ENCODE measurements at places on chromosomes 12 and 14.
A peak's percentile ranks its signal among the peaks of the same experiment; 100 is the strongest.

- DNase-seq, result no peak
These were observed 425.2 kb downstream of the RPS29 start for GRCh38 chr14:49160983-49161382.

- no peak for DNase-seq
These were observed 14.6 kb upstream of the CABP1 start for GRCh38 chr12:120625557-120626419.

DNA sequence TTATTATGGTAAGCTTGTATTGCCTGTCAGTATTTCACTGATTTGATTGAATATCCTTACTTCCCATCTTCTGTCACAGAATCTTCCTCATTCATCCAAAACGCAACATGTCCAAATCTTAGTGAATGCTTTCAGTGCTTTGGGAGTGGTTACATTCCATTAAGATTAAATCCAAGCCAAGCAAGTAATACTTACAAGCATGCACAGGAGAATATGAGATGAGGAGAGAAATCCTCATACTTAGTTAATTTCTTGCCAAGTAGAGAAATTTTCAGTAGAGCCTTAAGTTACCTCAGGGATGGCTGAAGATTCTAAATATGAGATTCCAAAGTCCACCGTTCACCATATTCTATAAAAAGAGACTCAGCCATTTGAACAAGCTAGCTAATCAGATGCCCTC is 316.0 kb downstream of the RAD51B start:
- DNase-seq, result no peak

GRCh38 chr12:68297929-68298328 is 34.2 kb downstream of the MDM1 start:
- no peak for DNase-seq

GRCh38 chr14:94157197-94157596 is 16.9 kb upstream of the PPP4R4 start:
- no peak for DNase-seq

GRCh38 chr12:19003141-19003540 is 126.4 kb upstream of the PLEKHA5 start:
- no peak for DNase-seq

GRCh38 chr14:101707068-101707842 is 54.3 kb upstream of the PPP2R5C start:
- DNase-seq, result peak; percentile 42

DNA sequence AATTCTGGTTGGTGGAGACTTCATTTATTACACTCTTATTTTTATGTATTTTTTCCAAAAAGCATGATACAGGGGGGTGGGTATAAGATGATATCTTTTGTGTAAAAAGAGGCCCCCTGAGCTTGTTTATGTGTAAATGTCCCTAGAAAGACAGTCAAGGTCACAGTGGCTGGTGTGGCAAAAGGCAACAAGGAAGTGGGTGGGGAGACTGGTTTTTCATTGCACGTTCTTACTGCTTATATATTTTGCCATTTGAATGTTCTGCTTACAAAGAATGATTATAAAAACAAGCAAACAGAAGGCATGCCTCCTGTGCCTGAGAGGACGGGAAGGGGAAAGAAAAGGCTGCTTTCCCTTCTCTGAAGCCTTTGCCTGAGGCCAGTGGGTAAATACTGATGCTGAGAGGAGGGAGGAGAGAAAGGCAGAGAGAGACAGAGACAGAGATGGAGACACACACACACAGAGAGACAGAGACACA is 24.1 kb upstream of the ADIPOR2 start:
- no peak for DNase-seq

DNA sequence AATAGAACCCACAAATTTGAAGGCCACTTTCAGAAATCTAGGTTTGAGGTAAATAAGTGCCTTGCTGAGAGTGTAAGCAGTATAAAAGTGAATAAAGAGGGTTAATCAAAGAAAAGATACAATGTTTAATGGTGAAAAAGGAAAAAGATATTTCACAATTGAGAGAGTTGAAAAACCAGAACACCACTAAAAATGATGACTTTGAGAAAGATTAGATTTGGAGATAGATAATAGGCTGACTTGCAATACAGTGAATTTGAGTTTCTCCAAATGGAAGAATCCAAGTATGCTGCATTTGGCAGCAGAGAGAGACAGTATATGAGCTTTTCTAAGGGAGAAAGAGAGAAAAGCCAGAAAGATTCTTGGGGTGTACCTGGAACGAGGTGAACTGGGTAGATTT is 2.2 kb downstream of the DENR start:
- DNase-seq, result no peak

GRCh38 chr12:52060498-52061177 is 9.1 kb upstream of the ATG101 start:
- DNase-seq, result no peak

DNA sequence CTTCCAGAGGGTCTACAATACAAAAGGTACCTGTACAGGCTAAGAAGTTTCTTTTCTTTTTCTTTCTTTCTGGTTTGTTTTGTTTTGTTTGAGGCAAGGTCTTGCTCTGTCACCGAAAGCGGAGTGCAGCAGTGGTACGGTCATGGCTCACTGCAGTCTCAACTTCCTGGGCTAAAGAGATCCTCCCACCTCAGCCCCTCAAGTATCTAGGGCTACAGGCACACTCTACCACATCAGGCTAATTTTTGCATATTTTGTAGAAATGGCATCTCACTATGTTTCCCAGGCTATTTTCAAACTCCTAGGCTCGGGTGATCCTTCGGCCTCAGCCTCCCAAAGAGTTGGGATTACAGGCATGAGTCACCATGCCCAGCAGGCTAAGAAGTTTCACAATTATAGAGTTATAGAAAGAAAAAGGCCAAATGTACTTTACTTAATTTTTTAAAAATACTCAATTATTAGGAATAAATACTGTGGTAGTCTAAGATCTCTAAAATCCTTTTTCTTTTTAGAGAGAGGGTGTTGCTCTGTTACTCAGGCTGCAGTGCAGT is 3.0 kb upstream of the PIGH start:
- no peak for DNase-seq

DNA sequence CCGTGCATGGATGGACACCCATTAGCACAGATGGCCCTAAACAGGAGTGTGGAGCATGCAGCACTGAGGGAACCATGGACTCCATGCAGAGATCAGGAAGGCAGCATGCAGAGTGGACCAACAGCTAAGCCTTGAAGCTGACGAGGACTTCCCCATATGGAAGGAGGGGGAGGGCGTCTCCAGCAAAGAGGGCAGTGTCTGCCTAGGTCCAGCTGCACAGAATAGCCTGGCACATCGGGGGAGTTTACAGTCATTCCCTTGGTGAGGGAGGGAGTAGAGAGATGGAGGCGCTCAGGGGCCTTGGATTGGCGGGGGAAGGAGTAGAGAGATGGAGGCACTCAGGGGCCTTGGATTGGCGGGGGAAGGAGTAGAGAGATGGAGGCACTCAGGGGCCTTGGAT is 64.5 kb downstream of the ANKRD9 start:
- no peak for DNase-seq

- no peak for DNase-seq
These were observed 716.3 kb upstream of the MDGA2 start for GRCh38 chr14:48391661-48392060.
